CD8-positive, alpha-beta memory T cell (primary cell): ENCODE measurements at places on chromosomes 6 and 20. TPM values are rescaled to one million over a fixed set of nuclear protein-coding genes. Genes with fewer than 3 reads are reported as not detected.

DNA sequence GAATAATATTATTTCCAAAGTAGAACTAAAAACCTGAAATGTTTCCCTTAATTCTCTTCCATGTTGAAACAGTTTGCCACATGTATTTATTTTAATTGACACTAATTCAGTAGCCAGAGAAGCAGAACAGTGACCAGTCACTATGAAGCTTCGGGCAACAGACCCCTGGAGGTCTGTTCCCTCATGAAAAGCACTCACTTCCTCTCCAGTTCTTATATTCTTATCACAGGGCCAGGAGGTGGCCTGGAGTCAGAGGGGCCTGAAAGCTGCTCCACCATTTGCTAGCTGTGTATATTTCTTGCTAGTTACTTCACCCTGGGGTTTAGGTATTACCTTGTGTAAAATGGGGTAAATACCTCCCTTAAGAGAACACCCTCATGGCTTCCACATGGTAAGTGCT is 49.1 kb downstream of the MAP7 start:
- no peak for DNase-seq

DNA sequence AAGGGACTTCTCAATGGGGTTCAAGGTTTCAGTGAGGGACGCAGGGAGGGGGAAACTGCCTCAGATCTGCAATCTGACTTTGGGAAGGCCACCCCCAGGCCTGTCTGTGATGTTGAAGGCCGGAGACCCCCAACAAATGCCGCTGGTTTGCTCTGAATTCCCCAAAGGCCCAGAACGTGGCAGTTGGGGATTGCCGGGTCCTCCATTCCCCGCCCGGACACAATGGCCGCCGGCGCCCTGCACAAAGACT is 326 bp upstream of the BCL2L1 start:
- DNase-seq = no peak

Gene CDH4
- not detected for total RNA-seq

DNA sequence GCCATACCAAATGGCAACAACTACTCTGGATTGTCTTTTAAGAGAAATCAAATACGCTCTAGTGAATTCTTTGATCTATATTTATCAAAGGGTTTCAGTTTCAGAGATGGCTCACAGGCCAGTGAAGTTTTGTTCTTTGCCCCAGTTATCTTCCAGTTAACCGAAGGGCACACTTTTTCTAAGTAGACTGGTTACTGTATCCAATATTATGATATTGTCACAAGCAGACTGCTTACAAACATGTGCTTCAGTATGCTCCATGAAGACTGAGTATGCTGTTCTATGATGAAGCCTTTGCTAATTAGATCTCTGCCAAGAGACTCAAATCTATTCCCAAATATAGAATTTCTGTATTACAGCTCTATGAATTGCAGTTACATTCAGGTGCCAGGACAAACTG is 181.1 kb downstream of the REV3L start:
- no peak for DNase-seq

DNA sequence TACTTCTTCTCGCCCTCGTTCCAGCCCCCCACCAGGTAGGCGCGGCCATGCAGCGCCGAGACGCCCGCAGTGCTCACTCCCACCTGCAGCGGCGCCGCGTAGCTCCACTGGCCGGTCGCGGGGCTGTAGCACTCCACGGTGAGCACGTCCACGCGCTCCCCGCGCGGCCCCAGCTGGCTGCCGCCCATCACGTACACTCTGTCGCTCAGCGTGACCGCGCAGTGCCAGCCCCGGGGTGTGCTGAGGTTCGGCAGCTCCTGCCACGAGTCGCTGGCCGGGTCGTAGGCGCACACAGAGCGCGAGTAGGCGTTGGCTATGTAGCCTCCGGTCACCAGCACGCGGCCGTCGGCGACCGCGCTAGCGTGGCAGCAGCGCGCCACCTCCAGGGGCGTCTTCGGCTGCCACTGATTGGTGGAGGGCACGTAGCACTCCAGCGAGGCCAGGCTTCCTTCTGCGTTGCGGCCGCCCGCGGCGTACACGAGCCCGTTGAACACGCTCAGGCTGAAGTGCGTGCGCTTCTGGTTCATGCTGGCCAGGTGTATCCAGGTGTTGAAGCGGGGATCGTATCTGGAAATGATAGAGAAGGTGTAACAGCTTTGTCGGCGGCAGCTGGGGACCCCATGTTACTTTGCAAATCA is 13.7 kb downstream of the KLHL31 start:
- peak; percentile 87 for DNase-seq

Gene PDYN
- not detected for total RNA-seq

DNA sequence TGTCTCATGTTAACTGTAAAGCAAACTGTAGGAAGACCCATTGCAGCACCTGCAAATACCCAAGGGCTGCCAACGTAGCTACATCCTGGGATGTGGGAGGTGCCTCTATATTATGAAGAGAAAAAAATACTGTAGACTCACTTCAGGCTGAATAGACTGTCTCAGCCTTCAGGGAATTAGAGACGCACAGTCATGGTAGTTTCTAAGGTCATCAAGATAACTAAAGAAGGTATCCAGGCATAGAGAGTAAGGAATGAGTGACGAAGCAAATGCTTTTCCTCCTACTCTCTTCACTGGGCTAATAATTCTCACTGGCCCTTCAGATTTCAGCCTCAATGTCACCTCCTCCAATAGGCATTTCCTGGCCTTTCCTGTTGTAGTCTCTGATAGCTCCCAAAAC is 121.6 kb upstream of the ECI2 start:
- DNase-seq = no peak

Gene CALHM5
- not detected for total RNA-seq

Gene WFDC12
- total RNA-seq = not detected

Gene EFCAB8
- 0.69 TPM for total RNA-seq

Gene SLC12A5
- not detected for total RNA-seq
